ENCODE measurements at places on chromosomes 6 and 20. TPM values are rescaled to one million over a fixed set of nuclear protein-coding genes. Genes with fewer than 3 reads are reported as not detected.

The MCHR2 gene
- total RNA-seq, result not detected

The MROH8 gene
- 2.6 TPM for total RNA-seq

The SPTLC3 gene
- 0.97 TPM for total RNA-seq

The ARMH2 gene
- total RNA-seq, result not detected

The MMP24 gene
- total RNA-seq, result 0.43 TPM

The PRSS35 gene
- 5.2 TPM for total RNA-seq

The ENPP4 gene
- total RNA-seq, result 2.2 TPM

The PRICKLE4 gene
- total RNA-seq, result 0.86 TPM

Measured in fibroblast of villous mesenchyme (primary cell).